ENCODE measurements at places on chromosomes 5 and 9.
A peak's percentile ranks its signal among the peaks of the same experiment; 100 is the strongest.

GRCh38 chr5:176491101-176491502, 42.9 kb downstream of the FAF2 start:
- no peak for DNase-seq

GRCh38 chr5:137209232-137209809, 289.8 kb downstream of the SPOCK1 start:
- DNase-seq: no peak

DNA sequence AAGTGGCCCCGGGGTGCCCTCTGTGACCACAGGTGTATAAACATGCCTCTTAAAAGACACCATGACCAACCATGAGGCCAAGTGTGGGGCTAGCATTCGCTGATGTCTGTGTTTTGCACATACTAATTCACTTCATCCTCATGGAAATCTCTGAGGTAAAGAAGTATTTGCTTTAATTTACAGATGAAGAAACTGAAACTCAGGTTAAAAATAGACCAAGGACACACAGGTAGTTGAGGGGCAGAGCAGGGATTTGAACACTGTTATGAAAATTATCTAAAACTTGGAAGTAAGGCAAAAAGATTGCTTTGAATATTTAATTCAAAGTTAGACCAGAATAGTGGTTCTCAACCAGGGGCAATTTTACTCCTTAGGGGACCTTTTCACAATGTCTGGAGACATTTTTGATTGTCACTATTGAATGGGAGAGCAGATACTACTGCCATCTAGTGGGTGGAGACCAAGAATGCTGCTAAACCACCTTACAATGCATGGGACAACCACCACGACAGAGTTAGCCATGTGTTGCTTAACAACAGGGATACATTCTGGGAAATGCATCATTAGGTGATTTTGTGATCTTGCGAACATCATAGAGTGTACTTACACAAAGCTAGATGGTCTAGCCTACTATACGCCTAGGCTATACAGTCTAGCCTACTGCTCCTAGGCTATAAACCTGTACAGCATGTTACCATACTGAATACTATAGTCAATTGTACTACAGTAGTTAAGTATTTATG, 8.0 kb upstream of the FXN start:
- DNase-seq: peak; percentile 26

DNA sequence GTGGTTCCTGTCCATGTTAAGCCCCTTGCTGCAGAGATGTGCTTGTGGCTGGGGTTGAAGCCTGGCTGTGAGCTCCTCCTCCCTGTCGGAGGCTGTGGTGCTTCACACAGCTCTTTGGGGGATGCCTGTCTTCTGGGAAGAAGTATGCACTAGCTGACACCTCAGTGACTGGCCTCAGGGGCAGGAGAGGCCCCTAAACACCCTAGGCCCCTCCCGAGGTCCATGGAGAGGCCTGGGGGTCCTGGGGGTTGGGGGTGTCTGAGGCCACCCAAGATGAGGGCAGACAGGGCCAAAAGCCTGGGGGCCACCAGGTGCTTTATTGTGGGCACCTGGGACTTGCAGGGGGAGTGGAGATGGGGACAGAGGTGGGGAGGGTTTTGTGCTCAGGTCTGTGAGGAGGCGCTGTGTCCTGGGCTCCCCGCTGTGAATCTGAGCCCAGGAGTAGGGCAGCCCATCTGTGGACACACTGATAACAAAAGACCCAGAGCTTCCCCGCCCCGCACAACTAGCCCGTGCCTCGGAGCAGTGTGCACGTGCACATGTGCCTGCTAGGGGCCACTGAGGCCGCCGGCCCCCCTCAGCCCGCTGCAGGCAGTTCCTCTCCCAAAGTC, 92.0 kb downstream of the PHF2 start:
- no peak for DNase-seq

GRCh38 chr5:86030753-86031152, 587.0 kb upstream of the COX7C start:
- no peak for DNase-seq

GRCh38 chr5:146291421-146292074, 47.1 kb upstream of the POU4F3 start:
- no peak for DNase-seq

DNA sequence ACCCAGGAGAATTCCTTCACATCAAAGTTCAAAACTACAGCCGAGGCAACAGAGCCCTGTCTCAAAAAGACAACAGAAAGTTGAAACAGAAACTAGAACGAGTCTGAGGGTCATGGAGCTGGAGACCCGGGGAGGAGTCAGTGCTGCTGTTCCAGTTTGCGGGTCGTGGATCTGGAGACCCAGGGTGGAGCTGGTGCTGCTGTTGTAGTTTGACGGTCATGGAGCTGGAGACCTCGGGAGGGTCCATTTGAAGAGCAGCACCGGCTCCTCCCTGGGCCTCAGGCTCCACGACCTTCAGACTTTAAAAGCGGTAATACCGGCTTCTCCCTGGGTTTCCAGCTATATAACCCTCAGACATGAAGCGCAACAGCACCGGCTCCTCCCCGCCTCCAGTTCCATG, 13.0 kb upstream of the LCN15 start:
- no peak for DNase-seq

GRCh38 chr5:80816590-80816989, 143.6 kb upstream of the RASGRF2 start:
- no peak for DNase-seq

DNA sequence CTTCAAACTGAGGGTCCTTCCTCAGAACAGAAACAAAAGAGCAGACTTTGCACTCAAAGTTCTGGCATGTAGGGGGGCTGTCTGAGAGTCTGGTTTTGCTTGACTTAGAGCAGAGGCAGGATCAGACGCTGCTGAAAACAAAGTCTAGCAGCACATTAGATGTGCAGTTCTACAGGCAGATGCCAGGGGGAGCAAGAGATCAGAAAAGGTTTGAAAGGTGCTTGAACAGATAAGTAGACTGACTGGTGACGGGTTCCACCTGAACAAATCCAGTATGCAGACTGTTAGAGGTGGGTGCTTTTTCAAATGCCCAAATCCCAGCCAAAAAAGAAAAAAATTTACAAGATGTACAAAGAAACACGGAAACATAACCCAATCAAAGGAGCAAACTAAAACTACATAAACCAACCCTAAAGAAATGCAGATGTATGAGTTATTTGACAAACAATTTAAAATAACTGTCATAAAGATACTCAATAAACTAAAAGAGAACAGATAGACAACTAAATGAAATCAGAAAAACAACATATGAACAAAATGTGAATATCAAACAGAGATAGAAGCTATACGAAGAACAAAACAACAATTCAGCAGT, 194.7 kb upstream of the FREM1 start:
- peak; percentile 0 for DNase-seq
